ENCODE measurements at places on chromosomes 4 and X.

GRCh38 chrX:7252013-7252610 lies 104.2 kb upstream of the PUDP start:
- no peak for DNase-seq

- no peak for DNase-seq
Observed at GRCh38 chrX:84735025-84735424, 232.8 kb upstream of the HDX start.

- no peak for DNase-seq
Observed at GRCh38 chr4:26204911-26205370, 115.9 kb upstream of the RBPJ start.

DNA sequence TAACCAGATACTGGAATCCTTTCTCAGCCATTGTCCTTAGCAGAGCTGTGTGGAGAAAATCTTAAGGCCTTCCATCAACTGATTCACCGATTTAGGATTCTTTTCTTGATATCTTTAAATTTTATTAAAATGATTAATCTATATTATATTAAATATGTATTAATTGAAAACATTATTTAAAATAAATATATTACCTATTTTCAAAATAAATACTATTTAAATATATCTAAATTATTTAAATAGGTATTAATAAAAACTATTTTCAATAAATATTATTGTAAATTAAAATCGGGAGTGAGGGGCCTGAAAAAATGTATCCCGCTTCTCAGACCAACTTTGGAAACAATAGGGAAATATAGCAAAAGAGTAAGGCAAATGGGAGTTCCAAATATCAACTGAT lies 94.0 kb upstream of the HPF1 start:
- DNase-seq, result no peak

DNA sequence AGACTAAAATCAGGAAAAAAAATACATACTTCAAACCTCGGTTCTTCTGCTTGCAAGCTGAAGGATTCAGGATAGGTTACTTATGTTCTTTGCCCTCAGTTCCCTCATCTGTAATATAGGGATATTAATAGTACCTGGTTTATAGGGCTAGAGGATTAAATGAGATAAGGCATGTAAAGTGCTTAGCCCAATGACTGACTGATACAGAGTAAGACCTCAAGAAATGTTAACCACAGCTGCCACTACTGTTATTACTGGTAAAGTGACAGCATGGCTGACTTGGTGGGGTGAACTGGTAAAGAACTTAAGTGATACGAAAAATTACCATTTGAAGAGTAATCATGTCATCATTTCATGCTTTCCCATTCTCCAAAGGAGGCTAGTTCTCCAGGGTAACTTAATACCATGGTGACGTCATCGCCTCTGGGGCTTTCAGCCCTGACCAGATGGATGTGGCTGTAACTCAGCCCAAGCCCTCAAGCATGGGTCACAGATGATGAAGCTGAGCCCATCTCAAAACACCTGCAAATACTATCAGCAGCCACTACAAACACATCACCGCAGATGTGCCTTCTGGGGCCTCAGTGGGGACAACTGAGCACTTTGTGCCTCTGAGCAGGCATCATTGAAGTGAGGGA lies 44.5 kb upstream of the SCML1 start:
- DNase-seq, result no peak

- DNase-seq, result no peak
Observed at GRCh38 chrX:9953396-9953795, 13.8 kb upstream of the CLDN34 start.

DNA sequence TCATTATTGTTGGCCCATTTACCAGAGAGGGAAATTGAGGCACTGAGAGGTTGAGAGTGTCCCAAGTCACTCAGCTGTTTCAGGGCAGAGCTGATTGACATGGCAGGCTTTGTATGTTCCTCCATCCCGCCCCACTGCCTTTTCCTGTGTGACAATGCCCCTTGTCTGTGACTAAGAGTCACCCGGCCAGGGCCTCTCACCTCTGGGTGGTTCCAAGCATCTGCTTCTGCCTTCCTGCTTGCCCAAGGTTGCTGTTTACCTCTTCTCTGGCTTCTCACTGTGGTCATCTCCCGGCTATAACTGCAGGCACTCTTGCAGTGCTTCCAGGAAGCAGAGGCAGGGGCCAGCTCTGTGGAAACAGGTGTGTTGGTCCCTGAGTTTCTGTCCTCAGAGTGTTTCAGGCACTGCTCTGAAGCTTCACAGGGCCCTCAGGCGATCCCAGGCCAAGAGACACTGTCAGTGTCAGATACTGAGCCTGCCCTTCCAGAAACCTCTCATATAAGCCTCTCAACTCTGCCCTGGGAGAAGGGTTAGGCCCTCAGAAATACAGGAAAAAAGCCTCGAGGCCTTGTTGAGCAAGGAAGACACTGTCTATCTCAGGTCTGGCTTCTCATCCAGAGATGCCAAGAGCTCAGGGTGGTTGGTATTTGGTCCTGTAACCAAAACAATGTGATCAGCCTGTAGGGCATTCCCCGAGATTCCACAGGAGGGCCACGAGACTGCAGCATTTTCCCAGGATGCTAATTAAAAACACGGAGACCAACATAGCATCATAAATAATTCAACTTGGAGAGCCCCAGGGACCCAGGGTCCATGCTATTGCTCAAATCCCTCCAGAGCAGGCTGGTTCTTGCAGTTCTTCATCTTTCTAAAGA lies 42.0 kb upstream of the PROM1 start:
- no peak for DNase-seq

- DNase-seq, result no peak
Observed at GRCh38 chrX:65994519-65995506, 45.1 kb downstream of the VSIG4 start.

GRCh38 chr4:111045992-111046391 lies 423.1 kb upstream of the PITX2 start:
- no peak for DNase-seq

DNA sequence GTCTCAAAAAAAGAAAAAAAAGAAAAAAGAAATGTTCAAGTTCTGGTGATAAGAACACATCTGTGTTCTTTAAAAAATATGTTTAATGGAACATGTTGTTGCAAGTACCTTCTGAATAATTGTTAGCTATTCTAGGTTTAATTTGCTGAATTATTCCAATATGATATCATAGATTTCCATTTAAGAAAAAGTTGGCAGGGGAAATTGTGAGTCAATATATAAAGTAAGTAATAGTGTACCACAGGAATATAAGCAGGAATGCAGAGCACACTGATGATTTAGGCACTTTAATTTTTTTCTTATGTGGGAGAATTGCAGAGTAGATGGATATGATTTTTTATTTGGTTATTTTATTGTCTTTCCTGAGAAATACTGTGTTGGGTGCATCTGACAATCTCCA lies 190.7 kb downstream of the RPA4 start:
- DNase-seq, result no peak

- DNase-seq, result no peak
Observed at GRCh38 chrX:48685416-48685815, 1.8 kb downstream of the WAS start.

DNA sequence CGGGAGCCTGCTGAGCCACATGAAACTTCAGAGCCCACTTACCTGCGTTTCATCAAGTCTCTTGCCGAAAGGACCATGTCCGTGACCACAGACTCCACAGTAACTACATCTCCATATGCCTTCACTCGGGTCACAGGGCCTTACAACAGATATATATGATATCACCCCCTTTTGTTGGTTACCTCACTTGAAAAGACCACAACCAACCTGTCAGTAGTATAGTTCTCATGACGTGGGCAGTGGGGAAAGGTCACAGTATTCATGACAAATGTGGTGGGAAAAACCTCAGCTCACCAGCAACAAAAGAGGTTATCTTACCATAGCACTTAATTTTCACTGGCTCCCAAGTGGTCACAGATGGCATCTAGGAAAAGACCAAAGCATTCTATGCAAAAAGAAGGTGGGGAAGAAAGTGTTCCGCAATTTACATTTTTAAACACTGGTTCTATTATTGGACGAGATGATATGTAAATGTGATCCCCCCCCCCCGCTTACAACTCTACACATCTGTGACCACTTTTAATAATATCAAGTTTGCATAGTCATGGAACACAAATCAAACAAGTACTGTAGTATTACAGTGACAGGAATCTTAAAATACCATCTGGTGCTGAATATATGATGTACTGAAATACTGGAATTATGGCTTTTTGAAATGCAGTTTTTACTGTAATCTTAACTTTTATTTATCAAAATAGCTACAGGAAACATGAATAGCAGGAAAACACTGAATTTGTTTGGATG lies 129.9 kb downstream of the TET2 start:
- DNase-seq, result peak; percentile 3

DNA sequence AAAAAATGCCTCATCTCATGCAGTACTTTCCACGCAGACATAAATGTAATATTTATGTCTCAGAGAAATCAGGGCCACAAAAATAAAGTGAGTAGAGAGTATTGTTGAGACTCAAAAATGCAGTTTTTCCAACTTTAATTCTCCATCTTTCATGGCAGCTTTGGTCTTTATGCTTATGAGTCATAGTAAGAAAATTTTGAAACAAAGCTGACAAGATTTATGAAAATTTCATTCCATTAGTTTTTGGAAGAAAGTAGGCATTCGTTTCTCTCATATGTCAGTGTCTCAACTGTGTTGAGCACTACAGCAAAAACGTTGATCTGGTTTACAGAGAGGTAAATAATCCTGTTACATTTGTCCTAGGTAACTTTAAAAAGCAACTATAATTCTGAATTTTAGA lies 656.8 kb downstream of the IQCM start:
- DNase-seq, result no peak

DNA sequence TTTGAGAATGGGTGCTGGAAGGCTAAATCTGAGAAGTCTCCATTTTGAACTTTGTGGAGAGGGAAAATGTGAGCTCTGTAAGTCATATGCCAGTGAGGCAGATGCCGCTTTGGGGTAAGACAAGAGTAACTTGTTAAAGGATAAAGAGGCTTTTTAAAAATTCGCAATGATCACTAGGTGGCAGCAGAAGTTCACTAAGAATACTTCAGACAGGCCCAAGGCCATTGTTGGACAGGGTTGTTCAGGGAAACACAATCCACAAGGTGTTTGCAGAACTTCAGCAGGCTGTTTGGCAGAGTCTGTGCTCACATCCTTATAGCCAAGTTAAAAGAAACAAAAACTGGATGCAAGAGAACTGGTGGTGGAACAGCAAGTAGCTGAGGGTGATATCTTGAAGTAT lies 13.7 kb upstream of the PIGA start:
- DNase-seq, result no peak
